ENCODE measurements at places on chromosomes 12 and 14.

DNA sequence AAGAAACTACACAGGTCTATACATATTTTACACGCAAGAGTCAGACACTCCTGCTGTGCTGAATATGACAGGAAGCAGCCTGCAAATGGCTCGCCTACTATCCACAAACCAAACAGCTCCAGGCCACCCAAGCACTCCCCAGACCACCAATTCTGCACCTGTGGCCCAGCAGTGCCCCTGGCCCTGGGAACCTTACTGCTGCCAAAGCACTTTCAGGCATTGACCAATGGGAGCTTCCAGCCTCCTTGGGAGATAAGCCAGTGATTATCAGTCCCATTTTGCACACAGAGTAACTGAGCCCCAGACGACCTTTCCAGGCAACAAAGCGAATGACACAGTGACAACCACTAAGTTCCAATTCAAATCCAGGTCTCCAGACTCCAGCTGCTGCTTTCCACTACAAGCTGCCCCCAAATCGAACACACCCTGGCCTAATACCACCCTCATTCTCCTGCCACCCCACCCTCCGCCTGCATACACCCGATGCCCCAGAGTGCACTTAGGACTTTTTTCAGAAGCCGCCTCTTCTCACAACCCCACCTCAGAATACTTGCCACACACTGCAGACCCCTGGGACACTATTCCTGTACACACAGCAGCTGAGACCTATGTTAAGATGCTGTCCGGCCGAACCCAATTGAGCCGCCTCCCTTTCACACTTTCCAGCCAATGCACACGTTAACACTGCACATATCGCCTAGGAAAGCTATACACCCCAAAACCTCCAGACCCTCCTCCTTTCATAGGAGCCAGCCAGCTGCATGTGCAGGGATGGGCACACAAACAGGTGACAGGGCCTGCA, 126.1 kb upstream of the PRMT8 start:
- DNase-seq: no peak

DNA sequence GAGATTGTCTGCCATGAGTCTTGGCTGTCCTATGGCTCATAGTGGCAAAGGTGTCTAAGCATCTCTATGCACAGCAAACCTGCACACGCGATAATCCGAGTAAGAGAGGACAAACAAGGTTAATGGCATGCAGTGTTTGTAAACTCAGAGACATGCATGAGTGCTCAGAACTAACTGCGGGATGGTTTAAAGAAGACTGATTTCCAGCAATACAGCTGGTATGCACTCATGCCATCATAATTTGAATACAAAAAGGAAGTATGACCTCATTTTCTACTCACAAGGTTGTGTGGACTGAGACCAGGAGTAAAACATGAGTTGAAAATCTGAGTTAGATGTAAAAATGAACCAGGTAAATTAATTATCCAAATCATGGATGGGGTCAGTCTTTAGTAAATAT, 16.6 kb upstream of the TCP11L2 start:
- DNase-seq: no peak

DNA sequence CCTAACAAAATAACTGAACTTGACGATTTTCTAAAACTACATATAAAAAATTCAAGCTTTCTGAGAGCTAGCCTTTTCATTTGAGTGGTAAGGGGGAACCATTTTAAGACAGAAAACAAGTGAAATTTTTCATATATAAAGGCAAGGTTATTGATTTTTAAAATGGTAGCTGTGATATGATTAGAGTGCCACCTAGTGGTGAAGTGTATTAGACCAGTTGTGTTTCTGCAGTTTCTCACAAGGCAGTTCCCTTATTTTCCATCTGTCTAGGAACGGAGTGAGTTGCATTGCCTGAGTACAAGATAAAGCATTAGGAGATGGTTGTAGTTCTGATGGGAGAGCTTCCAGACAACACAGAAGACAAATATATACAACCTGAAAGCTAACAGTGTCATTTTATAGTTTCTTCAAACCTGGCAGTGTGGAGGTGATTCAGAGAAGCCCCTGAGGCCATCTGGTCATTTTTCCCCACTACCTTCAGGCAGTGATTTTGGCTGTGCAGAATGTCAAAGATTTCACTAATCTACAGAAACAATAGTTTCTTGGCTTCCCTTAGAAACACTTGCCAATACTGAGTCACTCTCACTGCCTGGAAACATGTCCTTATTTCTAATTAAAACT, 180.8 kb downstream of the C12orf50 start:
- DNase-seq: no peak

- DNase-seq: no peak
Observed at GRCh38 chr12:12461923-12462315, 100.7 kb downstream of the DUSP16 start.

GRCh38 chr12:46071769-46072624, 81.6 kb upstream of the SCAF11 start:
- peak; percentile 20 for DNase-seq

DNA sequence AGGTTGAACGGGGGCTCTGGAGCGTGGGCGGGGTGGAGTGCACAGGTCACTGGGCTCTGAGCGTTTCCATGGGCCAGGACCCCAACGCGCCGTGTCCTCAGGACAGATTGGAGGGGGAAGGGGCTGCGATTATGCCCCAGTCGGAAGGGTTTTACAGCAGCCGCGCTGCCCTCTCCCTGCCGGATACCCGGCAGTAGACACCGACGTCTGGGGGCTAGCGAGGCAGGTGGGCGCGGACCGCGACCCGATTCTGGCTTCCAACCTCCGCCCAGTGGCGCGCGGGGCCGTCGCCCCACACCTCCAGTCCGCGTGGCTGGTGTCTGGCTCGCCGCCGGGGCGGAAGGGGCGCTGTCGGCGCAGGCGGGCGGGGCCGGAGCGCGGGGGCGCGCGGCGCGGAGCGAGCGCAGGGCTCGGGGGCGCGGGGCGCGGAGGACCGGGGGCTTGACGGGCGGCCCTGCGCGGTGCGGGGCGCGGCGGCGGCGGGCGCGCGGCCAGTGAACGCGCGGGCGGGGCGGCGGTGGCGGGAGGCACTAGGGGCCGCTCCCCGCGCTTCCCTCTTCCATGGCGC, 2.4 kb upstream of the KIF26A start:
- DNase-seq: no peak

DNA sequence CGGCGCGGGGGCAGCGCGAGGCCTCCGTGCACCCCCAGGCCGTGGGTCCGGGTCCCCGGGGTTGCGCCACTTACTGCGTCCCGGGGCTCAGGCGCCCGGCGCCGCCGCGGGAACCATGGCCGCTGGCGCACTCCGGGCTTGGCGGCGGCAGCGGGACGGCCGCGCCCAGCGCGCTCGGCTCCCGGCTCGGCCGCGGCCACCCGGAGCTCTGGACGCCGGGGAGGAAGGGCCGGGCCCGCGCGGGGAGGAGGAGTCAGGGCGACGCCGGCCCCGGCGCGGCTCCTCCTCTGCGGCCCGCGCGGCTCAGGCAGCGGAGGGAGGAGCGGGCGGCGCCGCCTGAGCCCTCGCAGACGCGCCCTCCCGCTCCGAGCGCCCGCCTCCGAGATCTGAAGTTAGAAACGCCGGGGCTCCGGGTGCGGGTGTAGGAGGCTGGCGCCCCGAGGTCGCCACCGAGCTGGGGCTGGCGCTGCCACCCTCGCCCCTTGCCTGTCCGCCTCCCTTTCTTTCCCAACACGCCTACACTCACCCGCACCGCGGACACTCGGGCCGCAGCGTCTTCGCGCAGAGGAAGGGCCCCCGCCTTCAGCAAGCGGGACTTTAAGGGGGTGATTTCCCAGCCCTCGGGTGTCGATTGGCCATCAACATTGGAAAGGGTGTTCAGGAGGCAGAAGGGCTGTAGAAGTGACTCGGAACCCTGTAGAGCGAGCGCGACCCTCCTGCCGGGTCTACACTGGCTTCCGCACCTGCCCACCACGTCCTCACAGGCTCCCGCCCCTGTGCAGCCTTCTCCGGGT, at the start of gene NIN:
NIN (minus strand) TSS at position 231 of the 794 bp plus-strand sequence. CDS start 9,106 bp downstream, outside the sequence.
- peak; percentile 47 for DNase-seq

DNA sequence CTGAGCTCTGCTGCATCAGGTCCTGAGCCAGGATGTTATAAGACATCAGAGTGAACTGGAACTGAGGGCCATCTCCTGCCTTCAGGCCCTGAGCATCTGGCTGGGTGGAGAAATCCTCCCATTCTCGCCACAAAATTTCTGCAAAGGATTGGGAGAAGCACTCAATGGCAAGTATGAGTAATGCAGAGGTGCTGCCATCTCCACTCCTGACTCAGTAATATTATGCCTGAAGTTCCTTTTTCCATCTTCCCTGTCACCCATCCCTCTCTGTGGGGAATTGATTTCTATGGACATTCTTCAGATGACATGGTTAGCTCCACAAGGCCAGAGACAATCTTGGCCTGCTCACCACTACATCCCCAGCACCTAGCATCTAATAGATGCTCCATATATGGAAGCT, 4.7 kb downstream of the ANGEL1 start:
- no peak for DNase-seq

- DNase-seq: no peak
Observed at GRCh38 chr12:46904406-46905238, 78.8 kb upstream of the SLC38A4 start.

DNA sequence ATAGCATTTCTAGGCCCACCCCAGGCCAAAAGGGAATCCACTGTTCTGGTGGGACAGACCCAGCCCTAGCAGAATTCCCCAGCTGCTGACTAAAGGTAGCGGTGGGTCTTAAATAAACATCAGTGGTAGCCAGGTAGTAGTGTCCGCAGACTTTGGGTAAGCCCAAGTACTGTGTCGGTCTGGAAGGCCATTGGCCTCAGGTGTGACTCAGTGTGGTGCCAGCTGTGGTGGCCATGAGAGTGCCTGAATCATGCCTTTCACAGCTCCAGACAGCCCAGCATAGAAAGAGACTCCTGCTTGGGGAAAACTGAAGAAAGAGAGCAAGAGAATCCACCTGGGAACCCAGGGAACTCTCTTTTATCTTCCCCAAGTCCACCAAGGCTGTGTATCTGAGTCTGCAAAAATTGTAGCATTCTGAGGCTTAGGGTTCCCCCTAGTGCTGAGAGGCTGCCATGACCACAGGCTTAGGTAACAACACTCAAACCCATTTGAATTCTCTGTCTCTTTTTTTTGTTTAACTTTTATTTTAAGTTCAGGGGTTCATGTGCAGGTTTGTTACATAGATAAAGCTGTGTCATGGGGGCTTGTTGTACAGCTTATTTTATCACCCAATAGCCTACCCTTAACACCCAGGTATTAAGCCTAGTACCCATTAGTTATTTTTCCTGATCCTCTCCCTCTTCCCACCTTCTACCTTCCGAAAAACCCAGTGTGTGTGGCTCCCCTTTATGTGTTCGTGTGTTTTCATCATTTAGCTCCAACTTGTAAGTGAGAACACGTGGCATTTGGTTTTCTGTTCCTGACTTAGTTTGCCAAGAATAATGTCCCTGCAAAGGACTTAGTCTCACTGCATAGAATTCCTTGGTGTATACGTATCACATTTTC, 16.7 kb upstream of the CD163L1 start:
- no peak for DNase-seq

DNA sequence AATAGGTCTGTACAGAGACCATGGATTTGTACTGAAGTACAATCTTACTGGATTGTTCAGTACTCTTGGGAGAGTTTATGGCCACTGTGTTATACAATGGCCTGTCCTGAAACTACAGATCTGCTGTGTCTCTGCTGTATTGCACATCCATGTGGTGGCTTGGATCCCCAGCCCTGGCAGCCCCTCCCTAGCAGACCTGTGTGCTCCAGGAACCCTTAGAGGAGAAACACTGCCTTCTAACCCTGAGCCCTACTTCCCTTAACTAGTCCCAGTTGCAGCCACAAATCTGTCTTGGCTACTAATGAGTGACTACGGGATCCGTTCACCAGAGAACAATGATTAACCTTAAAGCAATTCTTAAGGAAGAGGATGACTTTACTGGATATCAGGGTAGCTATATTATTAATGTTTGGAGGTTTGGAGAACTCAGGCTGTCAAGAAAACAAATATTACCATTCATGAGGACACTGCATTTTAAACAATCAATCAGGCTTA, 27.7 kb downstream of the RNF34 start:
- DNase-seq: no peak

GRCh38 chr12:80233926-80234325, 134.6 kb downstream of the OTOGL start:
- no peak for DNase-seq

DNA sequence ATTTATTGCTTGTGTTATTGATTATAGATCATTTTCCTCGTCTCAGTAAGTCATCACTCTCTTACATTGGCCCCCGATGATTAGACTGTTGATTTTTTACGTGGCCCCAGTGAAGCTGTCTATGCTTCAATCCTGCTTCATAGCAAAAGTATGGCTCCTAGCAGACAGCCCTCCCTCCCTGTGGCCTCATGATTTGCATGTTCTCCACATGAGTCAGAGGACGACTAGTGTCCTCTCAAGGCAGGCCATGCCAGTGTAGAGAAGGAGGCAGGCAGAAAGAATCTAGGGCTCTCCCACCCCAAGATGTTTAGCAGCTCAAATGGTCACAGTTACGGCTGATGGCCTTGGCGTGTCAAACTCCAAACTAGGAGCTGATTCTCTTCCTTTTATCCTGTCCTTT, 59.6 kb downstream of the FIGNL2 start:
- DNase-seq: no peak

DNA sequence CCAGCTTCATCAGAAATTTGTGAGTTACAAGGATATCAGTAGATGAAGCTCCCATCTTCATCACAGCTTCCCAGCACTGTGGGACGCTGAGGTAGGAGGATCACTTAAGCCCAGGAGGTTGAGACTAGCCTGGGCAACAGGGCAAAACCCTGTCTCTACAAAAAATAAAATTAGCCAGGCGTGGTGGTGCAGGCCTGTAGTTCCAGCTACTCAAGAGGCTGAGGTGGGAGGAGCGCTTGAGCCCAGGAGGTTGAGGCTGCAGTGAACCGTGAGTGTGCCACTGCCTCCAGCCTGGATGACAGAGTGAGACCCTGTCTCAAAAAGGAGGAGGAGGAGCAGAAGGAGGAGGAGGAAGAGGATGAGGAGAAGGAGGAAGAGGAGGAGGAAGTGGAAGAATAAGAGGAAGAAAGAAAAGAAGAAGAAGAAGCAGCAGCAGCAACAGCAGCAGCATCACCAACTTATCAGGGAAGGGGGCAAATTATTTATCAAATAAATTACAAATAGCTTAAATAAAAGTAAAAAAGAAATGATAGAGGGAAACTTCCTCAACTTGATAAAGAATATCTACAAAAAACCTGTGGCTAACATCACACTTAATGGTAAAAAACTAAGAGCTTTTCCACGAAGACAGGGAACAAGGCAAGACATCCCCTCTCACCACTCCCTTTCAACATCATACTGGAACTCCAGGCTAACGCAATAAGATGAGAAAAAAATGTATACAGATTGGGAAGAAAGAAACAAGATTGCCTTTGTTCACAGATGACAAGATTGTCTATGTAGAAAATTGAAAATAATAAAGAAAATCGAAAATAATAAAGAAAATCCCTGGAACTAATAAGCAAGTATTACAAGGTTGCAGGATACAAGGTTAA, 69.6 kb downstream of the NINJ2 start:
- DNase-seq: no peak

DNA sequence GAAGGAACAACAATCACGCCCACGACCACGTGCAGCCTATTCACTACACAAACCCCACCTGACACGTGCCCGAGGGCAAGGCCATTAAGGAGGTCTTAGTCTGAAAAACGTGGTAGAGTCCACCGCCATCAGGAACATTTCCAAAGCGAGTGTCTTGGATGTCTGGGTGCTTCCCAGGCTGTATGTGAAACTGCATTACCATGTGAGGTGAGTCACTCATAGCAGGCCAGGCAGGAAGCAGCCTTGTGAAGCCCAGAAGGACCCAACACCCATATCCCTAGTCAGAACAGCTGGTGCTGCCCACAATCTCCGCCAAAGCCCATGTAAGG, 3.3 kb upstream of the KRT79 start:
- DNase-seq: no peak

GRCh38 chr12:11865824-11866223, 204.9 kb upstream of the BCL2L14 start:
- no peak for DNase-seq

All from stimulated activated CD8-positive, alpha-beta memory T cell treated with anti-CD3 and anti-CD28 coated beads, Interleukin-4, amount 100 ng/mL, for 1 hour (primary cell).